Femur (tissue), 1 donor: ENCODE measurements at places on chromosomes 6 and 20.

GRCh38 chr20:19083136-19083621 lies 129.3 kb upstream of the SLC24A3 start:
- DNase-seq = no peak

DNA sequence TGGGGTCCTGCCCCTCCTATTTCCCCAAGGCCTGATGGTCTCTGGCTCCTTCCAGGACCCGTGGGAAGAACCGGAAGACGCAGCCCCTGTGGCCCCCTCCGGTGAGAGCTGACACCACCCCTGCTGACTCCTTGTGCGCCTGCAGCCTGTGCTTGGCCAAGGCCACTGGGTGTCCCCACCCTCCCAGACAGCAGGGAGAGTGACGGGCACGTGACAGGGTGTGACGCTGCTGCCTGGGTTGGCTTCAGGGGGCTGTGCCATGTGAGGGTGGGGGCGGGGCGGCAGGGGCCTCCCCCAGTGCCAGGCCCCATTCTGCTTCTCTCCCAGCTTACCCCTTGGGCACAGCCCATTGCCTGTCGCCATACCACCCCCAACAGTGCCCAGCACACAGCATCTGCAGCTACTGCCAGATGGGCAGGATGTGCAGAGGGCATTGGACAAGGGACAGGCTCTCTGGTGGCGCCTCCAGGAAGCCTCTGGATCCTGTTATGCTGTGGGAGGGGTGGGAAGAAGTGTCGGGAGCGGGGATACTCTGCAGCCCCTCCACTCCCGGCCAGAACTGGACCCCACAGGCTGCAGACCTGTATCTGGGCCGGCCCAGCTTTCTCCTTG lies 2.9 kb downstream of the BIRC7 start:
- DNase-seq = no peak

DNA sequence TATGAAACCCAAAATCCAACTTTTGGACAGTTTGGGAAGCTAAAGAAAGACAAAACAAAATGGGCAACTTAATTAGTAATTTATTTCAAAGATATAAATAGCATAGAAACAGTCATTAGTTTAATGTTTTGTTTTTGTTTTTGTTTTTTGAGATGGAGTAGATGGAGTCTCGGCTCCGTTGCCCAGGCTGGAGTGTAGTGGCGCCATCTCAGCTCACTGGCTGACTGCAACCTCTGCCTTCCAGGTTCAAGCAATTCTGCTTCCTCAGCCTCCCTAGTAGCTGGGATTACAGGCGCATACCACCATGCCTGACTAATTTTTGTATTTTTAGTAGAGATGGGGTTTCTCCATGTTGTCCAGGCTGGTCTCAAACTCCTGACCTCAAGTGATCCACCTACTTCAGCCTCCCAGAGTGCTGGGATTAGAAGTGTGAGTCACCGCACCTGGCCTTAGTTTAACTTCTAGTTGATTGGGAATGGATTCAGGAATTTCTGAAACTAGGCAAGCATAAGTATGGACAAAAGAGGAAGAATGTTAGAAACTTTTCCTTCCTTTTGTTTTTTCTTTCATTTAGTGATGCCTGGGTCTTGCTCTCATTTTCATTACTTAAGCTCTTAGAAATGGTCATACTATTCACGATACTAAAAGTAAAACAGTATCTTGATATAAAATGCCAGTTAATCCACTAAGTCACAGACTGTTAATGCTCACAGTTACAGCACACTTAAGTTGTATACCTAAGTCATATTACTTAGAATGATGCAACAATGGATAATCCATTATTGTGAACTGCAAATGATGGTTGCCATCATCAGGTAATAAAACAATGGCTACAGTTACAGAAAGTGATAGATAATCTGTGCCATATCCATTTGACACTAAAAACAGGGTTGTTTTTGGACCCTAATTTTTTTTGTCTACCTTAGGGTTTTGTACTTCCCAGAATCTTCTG lies 8.2 kb downstream of the SENP6 start:
- DNase-seq = no peak

GRCh38 chr20:48745330-48745729 lies 82.5 kb downstream of the PREX1 start:
- DNase-seq = no peak

DNA sequence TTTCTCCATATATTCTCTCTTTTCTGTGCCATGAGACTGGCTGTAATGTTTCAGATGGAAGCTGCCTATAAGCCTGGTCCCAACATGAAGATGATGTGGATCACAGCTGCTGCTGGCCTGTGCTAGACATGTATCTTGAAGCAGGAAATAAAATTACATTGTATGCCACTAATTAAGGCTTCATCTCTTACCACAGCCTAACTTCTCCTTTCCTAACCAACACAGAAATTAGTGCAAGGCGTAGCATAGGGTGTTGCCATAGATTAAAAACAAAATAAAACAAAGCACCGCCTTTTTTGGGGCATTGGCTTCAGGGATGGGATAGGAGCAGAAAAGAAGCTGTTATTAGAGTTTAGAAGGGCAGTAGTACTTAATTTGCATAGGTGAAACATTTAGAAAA lies 4.7 kb upstream of the SLC17A4 start:
- no peak for DNase-seq

- DNase-seq = no peak
These were observed 64.9 kb downstream of the RREB1 start for GRCh38 chr6:7172649-7173048.

- DNase-seq = no peak
These were observed 35.8 kb downstream of the GRIK2 start for GRCh38 chr6:101429270-101429669.

DNA sequence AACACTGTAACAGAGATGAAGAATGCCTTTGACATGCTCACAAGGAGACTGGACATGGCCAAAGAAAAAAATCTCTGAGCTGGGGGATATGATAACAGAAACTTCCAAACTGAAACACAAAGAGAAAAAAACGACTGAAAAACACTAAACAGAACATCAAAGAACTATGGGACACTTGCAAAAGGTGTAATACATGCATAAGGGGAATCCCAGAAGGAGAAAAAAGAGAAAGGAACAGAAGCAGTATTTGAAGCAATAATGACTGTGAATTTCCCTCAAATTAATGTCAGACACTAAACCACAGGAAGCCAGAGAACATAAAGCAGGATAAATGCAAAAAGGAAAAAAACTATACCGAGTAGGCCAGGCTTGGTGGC lies 117.4 kb upstream of the ARID1B start:
- DNase-seq = no peak

DNA sequence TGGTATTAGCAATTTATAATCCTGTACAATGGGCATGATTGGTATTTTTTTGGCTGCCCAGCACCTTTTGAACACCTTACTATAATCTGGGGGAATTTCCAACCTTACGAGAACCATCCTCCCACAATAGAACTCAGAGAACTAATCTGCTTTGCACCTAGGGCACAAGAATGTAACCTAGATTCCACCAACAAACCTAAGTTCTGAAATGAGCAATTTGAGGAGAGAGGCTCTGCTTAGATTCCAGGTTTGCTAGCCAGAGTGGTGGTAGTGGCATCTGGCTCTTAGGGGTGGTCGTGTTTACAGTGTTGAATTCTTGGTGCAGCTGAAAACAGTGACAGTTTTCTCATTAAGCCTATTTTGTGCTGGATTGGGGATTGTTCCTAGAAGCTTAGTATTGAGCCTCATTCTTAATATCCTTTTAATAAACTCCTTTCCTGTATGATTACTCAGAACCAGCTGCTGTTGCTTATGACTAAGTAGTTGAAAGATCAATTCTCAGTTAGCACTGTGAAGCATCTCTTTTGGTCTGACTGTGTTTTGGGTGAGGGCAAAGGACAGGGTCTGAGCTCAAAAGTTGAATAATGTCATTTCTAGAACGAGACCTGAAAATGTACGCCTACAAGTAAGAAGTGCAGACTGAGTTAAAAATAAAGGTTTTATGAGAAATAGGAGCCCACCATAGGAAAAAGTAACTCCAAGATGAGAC lies 385.6 kb downstream of the CDKAL1 start:
- no peak for DNase-seq

DNA sequence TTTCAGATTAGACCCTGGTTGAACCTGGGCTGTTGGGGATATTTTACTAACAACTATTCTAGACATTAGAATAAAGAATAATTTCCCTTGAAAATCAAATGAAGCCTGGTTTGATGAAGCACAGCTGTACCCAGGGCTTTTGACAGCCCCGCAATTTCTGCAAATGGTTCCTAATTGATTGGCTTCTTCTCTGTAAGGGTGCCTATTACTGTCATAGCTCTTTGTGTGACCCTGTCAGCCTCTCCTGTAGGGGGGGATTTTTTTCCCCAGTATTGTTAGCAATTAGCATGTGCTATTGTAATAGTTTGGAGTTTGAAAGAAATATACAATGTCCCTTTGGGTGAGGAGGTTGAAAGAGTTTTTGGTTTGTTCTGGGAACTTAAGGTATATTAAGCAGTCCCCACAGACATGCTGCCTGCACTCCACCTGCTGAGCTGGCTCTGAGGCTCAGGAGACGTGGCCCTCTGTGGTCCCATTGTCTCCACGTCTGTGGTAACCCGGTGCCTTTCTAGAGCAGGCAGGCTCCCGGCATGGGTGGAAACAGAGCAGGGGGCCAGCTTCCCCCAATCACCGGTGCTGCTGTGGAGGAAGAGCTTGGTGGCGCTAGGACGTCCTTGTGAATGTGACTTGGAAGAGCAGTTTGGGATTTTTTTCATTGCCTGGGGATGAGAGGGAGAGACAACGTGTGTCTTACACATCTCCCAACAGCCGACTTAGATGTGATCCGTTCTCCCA lies 47.3 kb upstream of the CLDN20 start:
- DNase-seq = no peak

GRCh38 chr6:27419363-27419762 lies 30.8 kb downstream of the ZNF391 start:
- DNase-seq = no peak

- peak; percentile 55 for DNase-seq
These were observed 21.9 kb upstream of the CHMP4B start for GRCh38 chr20:33789109-33789857.

GRCh38 chr20:58213716-58214115 lies 14.7 kb downstream of the ANKRD60 start:
- no peak for DNase-seq

DNA sequence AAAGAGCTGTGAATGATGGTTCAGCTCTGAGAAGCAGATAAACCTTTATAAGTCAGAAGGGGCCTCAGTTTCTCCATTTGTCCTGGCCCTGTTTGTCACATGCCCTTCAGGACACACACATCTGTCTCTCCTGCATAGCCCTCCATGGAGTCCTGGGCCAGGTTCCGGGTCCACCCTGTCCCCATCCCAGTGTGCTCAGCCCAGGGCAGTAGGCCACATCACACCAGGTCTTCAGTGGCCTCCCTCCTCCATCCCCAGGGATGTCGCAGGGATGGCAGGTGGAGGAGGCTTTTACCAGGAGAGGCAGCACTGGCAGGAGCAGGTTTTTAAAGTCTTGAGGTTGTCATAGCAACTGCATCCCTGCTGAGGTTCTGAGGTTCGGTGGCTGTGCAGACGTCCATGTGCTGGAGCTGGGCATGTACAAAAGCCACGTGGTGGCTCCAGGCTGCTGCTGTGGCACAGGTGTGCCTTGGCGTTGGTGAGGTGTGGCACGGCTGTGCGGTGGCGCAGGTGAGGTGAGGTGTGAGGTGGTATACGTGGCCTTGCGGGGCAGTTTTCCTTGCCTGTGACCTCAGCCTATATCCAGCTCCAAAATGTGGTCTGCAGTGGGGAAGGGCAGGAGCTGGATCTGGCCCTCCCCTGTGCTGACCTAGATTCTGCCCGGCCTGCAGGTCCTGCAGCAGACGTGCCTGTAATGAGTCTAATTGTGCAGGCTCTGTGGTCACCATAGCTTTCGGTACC lies 8.0 kb upstream of the NPBWR2 start:
- DNase-seq = peak; percentile 3

- DNase-seq = no peak
These were observed 85.6 kb downstream of the QKI start for GRCh38 chr6:163500105-163500504.

DNA sequence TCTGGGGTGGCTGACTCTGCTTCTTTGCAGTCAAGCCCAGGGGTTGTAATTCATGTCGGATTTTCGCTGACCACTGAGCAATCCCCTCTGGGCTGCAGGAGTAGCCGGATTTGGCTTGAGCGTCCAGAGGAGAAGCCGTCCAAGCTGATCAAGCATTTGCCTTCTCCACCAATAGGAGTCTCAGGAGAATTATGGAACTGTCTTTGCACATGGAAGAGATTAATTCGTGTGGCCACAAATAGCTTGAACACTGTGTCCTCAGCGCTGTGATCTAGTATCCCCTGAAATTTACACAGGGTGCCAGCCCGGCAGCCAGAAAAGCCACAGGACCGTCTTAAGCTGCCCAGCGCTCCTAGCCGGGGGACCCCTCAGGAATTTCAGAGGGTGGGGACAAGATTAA lies 37.1 kb downstream of the EYA2 start:
- DNase-seq = peak; percentile 49

DNA sequence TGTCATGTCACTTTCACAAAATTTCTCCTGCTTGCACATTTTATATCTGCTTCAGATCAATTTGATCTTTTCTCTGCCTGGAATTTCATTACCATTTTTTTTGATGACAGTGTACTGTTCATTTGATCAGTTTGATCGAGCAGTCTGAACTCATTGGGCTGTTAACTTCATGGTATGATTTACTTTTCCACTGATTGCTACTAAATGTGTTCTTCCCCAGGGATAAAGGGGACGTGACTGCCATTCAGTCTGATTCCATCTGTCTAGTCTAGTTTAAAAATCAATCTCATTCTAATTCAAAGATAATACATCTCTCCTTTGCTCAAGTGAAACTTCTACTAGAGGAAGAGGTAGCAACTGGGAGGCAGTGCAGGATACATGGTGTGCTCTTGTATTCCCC lies 21.1 kb downstream of the LAMP5 start:
- DNase-seq = no peak

DNA sequence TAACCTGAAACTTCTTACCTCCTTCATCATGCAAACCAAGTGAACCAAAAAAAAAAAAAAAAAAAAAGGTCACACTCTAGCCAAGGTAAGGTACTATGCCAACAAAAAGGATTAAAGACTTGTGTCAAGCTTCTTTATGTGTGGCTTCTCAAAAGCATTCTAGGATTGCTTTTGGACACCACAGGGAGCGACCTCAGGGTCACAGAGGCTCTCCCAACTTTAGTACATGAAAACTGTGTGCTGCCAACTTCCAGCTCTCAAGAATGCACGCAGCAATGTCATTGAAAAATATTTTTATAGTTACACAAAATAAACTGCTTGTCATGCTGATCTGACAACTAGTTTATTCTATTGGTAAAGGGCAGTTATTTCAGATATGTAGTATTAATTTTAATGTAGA lies 243.8 kb downstream of the PLCB1 start:
- no peak for DNase-seq

GRCh38 chr6:170098428-170099170 lies 192.3 kb downstream of the DLL1 start:
- peak; percentile 11 for DNase-seq

- DNase-seq = peak; percentile 59
These were observed 59.3 kb upstream of the MYL9 start for GRCh38 chr20:36482044-36482473.

GRCh38 chr6:157768304-157768703 lies 54.7 kb upstream of the SNX9 start:
- no peak for DNase-seq
